ENCODE measurements at places on chromosomes 6 and 20.

GRCh38 chr6:17156112-17156921 lies 54.5 kb downstream of the STMND1 start:
- peak; percentile 35 for DNase-seq

DNA sequence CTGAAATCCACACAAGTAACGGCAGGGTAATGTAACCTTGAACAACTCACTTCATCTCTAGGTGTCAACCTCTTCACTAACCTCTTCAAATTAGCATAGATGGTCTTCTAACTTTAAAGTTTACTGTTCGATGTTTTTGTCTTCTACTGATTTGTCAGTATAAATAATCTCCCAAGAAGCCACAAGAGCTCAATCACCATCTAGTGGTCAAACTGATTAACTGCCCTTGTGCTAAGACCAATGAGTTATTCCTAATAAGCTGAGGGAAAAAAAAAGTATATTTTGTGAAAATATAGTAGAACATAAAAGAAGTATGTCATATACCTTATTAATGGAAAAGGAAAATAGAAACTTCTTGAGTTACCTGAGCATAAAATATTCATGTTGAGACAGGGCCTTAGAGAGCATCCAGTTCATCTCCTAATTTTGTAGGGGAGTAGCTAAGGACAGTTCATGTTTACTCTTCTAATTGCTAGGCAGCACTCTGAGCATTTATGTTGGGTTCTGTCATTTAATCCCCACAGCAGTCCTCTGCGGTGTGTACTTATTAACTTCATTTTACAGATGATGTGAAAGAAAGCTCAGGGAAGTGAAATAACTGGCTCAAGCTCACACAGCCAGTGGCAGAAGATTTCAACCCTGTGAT lies 317.1 kb downstream of the ESR1 start:
- DNase-seq: no peak

DNA sequence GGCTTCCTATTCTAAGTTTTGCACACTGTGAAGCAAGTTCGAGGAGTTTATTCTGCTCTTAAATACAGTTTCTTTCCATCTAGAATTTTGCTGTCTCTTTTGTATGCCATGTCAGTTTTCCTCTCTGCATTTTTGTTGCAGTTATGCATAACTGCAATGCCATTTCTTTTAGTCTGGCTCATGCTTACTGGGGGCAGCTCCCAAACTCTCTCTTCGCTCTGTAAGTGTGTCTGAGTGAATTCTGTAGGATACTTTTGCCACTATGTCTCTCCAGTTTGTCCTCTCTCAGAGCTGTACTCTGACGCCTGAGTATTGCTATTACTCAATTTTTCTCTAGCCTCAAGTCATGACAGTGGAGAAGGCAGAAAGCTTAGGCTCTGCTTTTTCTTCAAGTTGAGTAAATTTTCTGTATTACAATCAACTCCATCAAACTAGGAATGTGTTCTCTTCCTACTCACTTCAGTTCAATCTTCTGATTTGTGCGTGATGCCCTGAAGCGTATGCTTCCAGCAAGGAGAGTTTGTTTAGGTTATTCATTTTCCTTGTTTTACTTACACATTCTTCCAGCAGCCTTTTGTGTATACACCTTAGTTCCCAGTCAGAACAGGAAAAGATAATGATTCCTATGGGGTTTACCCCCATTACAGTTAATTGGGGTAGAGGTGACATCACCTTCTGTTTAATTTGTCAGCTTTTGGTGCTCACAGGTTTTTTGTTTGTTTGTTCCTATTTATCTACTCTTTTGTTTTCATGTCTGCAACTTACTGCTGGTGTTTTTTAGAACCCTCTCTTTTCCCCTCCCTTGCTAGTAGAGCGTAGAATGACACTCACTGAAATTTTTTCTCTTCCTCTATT lies 430.9 kb downstream of the BCKDHB start:
- DNase-seq: no peak

GRCh38 chr6:130674604-130675003 lies 152.6 kb upstream of the SMLR1 start:
- no peak for DNase-seq

DNA sequence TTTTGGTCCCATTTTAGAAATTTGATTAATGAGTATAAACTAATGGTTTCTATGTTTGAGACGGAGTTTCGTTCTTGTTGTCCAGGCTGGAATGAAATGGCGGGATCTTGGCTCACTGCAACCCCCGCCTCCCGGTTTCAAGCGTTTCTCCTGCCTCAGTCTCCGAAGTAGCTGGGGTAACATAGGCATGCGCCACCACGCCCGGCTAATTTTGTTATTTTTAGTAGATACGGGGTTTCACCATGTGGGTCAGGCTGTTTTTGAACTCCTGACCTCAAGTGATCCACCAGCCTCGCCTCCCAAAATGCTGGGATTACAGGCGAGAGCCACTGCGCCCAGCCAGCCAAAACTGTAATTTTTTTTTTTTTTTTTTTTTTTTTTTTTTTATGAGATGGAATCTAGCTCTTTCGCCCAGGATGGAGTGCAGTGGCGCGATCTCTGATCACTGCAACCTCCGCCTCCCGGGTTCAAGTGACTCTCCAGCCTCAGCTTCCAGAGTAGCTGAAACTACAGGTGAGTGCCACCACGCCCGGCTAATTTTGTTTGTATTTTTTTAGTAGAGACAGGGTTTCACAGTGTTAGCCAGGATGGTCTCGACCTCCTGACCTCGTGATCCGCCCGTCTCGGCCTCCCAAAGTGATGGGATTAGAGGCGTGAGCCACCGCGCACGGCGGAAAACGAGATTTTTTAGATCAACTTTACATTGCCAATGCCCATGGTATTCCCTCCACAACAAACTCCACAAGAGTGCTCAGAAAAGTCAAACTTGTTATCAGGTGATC lies 127.8 kb downstream of the HFE start:
- no peak for DNase-seq

- DNase-seq: no peak
These were observed 276.8 kb downstream of the NRN1 start for GRCh38 chr6:5729813-5730517.

DNA sequence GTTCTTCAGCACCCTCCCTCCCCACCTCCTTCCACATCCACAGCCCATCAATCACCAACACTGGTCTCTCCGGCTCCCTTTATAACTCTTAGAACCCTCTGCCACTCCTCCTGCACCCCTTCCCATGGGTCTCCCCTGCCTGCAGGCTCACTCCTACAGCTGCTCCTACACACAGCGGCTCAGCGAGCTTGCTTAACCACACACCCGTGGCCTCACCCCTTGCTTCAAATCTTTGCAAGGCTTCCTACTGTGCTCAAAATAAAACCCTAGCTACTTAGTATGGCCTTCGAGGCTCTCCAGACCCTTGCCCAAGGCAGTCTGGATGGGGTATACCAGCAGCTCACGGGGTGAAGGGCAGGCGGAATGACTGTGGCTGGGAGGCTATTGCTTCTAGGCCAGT lies 63.7 kb downstream of the JPH2 start:
- no peak for DNase-seq

GRCh38 chr6:3869284-3869631 lies 20.1 kb downstream of the FAM50B start:
- no peak for DNase-seq

DNA sequence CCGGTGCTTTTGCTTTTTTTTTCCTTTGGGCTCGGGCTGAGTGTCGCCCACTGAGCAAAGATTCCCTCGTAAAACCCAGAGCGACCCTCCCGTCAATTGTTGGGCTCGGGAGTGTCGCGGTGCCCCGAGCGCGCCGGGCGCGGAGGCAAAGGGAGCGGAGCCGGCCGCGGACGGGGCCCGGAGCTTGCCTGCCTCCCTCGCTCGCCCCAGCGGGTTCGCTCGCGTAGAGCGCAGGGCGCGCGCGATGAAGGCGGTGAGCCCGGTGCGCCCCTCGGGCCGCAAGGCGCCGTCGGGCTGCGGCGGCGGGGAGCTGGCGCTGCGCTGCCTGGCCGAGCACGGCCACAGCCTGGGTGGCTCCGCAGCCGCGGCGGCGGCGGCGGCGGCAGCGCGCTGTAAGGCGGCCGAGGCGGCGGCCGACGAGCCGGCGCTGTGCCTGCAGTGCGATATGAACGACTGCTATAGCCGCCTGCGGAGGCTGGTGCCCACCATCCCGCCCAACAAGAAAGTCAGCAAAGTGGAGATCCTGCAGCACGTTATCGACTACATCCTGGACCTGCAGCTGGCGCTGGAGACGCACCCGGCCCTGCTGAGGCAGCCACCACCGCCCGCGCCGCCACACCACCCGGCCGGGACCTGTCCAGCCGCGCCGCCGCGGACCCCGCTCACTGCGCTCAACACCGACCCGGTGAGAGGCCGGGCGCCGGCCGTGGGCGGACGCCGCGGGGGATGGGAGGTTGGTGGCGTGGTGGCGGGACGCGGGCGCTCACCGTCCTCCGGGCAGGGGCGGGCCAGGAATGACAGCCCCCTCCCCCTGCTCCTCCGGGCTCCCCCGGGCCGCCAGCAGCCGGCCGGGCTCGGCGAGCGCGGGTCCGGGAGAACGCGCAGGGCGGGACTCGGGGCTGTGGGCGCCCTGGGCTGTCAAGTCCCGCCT lies 606 bp downstream of the ID4 start:
- no peak for DNase-seq

- no peak for DNase-seq
These were observed 269.1 kb downstream of the PHF3 start for GRCh38 chr6:63904650-63905248.

DNA sequence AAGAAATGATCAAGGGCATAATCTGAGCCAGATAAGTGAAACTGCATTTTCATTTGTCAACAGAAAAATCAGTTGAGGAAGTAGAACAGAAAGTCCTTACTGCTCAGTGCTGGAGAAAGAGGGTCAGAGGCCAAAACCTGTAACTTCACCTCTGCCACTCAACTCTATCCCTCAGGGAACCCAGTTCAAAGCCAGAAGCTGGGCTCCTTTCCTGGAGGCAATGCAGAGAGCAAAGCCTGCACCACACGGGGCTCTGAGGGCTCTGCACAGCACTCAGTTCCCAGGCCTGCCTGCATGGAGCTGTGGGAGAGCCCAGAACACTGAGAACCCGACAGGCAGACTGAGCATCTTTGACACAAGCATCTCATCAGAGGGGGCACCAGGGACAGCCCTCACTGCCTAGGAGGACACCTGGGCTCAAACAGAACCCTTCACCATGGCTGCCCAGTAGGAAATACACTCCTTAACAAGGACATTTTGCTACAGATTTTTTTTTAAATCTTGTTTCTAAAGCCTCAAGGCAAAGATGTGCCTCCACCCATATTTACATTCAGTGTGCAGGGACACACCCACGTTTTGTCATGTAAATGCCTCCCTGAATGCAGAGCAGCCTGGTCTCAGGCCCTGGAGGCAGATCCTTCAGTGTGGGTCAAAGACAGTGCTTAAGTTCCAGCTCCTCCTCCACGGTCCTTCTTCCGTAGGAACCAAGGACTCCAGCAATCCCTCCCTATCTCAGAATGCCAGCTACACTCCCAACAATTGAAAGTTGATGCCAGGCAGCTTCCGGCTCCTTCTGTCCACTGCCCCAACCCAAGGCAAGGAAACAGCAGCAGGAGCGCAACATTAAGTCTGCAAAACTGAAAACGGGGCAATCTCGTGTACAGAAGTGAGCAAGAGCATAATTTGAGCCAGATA lies 6.6 kb downstream of the RNASET2 start:
- DNase-seq: no peak

DNA sequence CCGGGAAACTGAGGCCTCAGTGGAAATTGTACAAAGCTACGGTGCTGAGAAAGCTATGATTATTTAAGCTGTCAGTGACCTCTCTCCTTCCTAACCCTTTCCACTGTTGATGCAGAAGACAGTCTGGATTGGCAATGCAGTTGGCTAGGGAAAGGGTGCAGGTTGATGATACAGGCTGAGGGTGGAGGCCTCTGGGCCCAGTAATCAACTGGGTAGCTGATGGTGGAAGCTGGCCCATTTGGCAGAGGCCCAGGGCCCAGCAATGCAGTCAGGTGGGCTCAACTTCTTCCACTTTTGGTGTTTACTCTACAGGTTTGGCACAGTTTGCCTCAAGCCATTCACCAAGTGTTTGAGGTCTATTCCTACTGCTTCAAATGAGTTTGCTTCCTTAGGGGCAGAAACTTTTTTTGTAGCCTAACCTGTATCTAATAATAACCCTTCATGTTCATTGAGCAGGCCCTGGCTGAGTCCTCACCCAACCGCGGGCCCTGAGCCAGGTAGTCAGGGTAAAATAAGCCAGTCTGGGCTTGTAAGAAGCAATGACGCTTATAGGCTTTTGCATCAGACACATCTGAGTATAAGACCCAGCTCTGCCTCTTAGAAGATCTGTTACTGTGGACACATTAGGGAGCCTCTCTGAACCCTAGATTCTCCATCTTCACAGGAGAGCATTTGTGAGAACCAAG lies 12.1 kb downstream of the BCL2L1 start:
- no peak for DNase-seq

DNA sequence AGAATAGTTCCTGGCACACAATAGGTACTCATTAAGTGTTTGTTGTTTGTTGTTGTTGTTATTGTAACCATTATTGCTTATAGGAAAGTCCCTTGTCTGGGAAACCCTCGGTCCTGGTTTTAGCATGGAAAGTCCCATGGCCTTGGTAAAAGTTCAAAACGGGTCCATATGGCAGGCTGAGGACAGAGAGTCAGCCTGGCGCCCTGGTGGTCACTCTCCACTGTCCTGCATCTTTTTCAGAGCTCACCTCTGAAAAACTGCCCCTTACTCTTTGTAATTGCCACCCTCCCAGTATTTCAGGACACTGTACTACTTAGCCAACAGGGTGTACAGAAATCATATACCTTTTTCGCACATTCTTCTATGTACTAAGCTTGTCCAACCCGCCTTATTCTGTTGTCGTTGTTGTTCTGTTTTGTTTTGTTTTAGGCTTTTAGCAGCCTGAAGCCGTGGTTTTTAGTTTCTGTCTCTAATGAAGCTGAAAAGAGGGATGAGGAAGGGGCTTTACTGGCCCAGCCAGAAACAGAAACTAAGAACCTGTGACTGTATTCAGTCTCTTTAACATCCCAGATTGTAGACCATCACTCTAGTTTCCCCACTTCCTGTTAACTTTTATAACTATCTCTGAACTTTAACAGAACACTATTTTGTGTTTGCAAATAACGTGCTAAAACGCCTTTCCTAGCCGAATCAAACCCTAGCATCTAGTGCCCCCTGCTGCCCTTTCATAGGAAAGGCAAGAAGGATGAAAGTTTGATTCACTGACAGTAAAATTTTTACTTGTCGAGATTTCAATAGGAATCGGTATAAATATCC lies 7.6 kb upstream of the TMEM14A start:
- peak; percentile 39 for DNase-seq

DNA sequence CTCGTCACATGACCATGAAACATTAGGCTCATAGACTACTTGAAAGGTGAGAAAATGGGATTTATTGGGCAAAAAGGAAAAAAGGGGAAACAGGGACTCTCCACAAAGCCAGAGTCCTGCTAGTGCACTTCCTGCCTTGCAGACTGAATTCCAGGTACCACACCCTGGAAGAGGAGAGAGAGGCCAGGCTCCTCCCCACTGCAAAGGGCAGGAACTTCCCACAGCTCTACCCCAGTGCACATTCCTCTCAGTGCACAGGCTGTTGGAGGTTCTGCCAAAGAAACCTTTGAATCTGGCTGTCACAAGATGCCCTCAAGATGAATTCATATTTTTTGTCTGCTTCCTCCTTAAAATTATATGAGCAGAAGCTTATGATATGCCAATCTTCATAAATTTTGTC lies 920.4 kb upstream of the GJE1 start:
- no peak for DNase-seq

GRCh38 chr6:12720310-12720709 lies 3.7 kb downstream of the PHACTR1 start:
- no peak for DNase-seq

All from stimulated activated CD4-positive, alpha-beta T cell treated with anti-CD3 and anti-CD28 coated beads, Interleukin-2, amount 100 ng/mL, for 4 hours (primary cell).